HuH-7.5 (cell line): ENCODE measurements at places on chromosomes 4 and X.

GRCh38 chrX:19091596-19091995 lies 30.7 kb downstream of the ADGRG2 start:
- DNase-seq, result no peak

DNA sequence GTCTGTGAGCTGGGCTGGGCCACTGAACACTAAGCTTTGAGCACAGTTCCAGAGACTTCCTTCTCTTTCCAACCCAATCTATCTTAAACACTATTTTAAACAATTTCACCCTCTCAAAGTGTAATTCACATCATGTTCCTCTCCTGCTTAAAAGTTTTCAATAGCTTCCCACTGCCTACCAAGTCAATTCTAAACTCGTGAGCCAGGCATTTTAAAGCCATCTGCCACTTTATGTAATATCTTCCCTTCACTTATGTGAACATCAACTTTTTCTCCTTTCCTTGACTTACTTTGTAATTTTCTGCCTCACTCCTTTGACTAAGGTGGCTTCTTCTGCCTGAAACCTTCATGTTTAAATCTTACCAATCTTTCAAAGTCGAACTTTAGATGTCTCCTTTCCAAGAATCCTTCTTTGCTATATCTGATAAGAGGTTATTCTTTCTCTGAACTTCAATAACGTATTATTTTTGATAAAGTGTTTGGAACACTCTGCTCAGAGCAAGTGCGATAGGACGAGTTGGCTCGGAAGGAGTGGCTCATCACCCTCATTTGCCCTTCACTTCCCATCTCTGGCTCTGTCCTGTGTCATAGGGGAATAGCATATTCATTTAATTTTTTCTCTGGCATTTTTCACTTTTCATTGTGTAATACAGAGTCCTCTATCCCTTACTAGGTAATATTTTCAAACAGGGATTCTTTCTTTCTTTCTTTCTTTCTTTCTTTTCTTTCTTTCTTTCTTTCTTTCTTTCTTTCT lies 13.0 kb upstream of the SPARCL1 start:
- no peak for DNase-seq

DNA sequence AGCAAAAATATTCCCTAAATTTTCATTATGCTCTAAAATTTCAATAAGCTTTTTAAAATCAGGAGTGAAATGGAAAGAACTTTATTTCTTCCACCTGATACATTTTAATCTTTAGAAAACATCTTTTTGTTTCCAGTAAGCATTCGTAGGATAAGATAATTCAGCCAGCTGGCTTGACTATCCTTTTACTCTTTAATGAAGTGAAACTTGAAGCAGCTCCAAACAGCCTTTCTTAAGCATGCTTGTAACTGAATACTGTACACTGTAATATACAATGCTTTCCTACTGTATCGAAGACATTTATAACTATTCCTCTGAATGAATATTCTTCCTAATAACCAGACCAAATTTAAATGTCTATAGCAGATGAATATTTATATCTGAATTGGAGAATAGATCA lies 98.8 kb downstream of the KLHL4 start:
- no peak for DNase-seq

GRCh38 chrX:39144956-39145355 lies 343.7 kb downstream of the MID1IP1 start:
- no peak for DNase-seq

DNA sequence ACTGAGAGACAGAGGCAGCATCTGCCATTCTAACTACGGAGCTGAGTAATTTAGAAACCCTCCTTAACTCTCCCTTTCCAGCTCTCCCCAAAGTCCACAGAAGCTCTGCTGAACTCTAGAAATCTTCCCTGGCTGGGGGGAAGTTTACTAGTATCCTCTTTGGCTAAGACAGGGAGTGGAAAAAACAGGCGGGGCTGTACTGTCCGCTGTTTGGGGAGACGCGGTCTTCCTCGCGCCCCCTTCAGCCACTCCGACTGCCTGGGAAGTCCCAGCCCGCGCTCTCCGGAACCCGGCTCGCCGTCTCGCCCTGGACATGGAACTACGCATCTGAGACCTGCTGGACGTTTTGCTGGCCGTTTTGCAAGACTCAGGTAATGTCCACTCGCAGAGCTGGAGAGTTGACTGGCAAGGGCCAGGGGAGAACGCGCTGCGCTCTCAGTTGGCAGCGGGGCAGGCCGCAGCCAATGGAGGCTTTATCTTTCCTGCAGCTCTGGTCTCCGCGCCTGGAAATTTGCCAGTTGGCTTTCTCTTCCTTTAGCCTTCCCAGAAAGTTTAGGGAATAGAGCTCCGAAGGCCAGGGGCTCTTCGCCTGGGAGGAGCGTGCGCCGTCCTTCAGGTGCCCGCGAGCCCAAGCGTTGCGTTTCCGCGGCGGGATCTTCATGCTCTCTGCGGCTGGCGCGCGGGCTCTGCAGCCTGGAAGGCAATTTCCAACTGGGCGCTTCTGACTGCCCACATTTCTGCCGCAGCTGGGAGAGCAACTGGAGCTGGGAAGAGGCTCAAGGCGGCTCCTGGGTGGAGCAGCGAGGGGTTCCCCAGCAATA lies 892 bp downstream of the IL1RAPL2 start:
- no peak for DNase-seq

- DNase-seq, result no peak
These were observed 23.1 kb downstream of the SETD7 start for GRCh38 chr4:139532947-139533346.
